Adipocyte (in vitro differentiated cells): ENCODE measurements at places on chromosomes 4 and X.

DNA sequence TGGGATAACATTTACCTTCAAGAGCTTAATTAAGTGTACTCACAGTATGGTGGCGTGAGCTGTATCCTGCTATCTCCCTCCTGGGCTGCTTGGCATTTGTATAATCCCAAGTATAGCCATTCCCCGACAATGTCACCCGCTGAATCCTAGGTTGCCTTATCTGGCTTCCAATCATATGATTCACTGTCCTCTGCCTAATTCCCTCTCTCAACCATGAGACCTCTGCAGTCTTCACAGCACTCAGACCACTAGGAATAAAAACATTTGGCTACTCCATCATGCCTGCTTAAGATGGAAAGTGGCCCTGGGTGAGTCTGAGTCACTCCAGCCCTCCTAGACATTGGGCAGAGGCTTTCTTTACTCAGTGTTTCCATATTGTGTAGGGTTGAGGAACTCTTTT, 28.9 kb upstream of the WDFY3 start:
- DNase-seq, result no peak

DNA sequence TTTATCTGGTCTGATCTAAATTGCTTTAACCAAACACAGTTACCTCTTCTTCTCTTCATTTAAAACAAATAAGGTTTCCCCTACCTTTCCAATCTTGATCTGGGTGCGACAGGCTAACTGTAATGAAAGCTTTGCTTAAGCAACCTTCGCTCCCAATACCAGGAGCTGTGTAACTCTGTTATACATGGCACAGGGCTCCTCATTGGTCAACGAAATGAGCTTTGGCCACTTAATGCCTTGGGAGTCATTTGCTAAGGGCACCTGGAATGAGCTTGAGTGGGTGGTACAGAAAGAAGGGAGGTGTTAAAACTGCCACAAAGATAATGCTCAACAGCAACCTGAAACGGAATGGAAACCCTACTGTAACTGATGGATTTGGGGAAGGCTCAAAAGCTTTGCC, 140.5 kb downstream of the CHRNA9 start:
- no peak for DNase-seq

DNA sequence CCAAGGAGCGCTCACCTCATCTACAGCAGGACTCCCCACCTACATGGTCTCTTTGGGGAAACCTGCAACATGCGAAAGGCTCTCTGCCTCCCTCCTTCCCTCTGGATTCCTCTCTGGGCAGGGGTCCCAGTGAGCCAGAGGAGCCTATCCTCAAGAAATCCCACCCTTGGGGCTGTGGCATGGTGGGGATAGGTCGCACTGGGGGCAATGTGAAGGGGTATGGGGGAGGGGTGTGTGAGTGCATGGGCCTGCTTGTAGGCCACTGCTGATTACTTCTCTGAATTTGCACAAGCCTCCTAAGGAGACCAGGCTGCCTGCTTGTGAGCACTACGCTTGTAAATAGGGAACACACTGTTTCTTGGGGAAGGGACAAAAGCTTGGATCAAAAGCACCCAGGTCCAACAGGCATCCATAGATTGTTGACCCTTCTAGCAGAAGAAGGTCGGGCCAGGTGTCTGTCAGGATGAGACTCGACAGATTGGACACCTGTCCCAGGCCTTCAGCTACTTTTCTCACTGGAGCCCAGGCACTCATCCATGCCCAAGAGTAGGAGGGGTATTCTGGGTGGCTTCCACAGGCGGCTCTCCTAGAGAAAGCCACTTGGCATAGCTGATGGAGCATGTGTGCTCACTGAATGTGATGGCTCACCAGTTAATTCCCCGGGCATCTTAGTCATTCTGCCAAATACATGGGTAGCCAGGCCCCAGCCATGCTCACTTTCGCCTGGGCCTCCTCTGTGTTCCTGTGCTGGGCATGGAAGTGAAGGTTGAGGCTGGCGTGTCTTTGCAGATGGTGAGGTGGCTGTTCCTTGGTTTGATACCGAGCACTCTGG, 75.0 kb downstream of the NBDY start:
- DNase-seq, result no peak

GRCh38 chr4:6236816-6237390, 32.7 kb upstream of the WFS1 start:
- DNase-seq, result no peak

GRCh38 chr4:84051639-84052038, 447.5 kb downstream of the NKX6-1 start:
- DNase-seq, result no peak

- no peak for DNase-seq
Observed at GRCh38 chr4:182223708-182224107, 19.5 kb upstream of the TENM3 start.

DNA sequence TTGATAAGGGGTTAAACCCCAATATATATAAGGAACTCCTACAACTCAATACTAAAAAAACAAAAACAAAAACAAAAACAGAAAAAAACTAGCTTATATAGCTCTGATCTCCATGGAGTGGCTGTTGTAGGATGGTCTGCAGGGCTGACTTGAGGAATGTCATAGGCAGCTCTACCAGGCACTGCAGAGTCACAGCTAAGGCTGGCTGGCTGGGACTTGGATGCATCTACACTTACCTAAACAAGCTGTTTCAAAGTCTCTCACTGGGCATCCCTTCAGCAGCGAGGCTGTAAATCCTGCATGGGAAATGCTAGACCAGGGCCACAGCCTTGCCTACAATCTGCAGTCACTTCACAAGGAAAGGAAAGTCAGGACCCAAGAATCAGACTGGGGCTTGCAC, 61.3 kb downstream of the HOPX start:
- DNase-seq, result no peak

DNA sequence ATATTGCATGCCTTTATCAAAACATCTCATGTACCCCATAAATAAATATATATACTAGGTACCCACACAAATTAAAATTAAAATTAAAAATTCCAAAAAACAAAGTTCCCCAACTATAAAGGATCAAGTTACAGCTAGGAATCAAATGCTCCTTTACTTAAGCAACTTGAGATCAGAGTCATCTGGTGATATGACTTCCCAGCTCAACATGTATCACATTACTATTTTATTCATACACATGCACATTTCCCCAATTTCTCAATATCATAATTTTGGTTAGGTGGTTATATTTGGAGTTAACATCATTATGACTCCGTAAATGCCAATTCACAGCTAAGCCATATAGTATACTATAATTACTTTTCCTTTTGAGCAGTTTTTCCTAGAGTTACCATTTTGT, 60.9 kb downstream of the CLOCK start:
- no peak for DNase-seq

GRCh38 chr4:121648516-121648915, 48.3 kb downstream of the ANXA5 start:
- DNase-seq, result peak; percentile 15

- DNase-seq, result no peak
Observed at GRCh38 chrX:3631196-3631595, 82.3 kb downstream of the PRKX start.

DNA sequence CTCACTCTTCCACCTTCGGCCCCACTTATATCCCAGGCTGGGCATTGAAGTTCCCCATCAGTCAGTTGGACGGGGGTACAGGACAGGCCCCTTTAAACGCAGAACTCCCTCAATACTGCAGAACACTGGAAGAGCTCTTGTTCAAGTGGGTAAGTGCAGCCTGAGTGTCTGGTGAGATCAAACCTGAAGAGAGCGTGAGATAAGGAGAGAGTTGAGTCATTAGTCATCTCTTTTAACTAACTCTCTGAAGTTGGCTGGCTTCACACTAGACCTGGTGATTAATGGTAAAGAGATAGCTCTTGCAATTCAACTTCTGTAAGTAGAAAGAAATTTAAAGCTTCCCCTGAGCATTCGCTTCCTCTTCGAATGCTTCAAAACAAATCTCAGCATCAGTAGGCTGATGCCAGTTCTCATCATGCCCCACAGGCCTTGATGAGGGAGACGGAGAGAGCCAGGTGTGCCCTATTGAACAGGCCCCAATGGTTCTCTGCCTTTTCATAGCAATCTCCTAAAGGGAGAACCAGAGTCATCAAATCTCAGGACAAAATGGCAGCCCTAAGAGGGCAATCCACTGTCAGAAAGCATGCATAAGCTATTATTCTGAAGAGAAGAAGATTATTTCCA, 41.0 kb upstream of the JADE1 start:
- DNase-seq, result no peak

DNA sequence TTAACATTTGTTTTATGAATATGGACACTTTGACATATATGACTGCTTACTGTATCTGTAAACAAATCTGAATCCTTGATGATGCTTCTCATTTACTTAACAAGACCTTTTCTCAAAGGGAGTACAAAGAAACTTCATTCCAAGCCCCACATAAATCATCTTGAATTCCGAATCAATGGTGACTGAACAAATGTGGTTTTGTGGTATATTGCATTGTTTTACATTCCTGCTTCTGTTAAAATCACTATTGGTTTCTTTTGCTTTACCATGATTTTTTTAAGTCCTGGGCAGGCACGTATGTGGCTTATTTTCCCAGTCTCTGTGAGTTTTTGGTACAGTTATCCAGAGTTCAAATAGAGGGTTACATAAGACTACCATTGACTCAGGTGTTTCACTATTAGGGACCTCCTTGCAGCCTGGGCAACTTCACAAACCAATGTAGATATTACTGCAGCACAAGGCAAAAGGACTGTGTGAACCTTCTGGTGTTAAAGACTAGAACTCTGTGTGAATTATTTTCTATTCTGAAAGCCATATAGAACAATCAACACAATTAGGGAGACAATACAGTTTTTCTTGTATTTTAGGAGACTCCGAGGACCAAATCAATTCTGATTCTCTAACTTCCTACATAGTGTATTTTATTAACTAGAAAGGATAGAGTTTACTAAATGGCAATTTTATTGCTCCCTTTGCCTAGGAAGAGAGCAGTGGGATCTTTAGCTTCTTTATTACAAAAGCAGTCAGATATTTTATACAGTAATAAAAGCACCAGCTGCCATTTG, 196.4 kb downstream of the GALNTL6 start:
- no peak for DNase-seq
